ENCODE measurements at places on chromosomes 1 and 21. TPM values are rescaled to one million over a fixed set of nuclear protein-coding genes. Genes with fewer than 3 reads are reported as not detected.

- DNase-seq, result no peak
- H3K27ac ChIP-seq, result no peak overlapping the region
- peaks cover 11% of the 10 kb centered on the region for H3K36me3 ChIP-seq
- no peaks in the 10 kb centered on the region for H3K27me3 ChIP-seq
Measured at GRCh38 chr1:24805534-24806301, 60.5 kb downstream of the CLIC4 start.

- no peak for DNase-seq
- no peak overlapping the region for H3K4me3 ChIP-seq
- peak overlapping the region; percentile 27 for H3K27ac ChIP-seq
- peaks cover 7% of the 10 kb centered on the region for H3K4me1 ChIP-seq
- no peaks in the 10 kb centered on the region for H3K27me3 ChIP-seq
Measured at GRCh38 chr1:117231748-117232373, 21.1 kb upstream of the VTCN1 start.

DNA sequence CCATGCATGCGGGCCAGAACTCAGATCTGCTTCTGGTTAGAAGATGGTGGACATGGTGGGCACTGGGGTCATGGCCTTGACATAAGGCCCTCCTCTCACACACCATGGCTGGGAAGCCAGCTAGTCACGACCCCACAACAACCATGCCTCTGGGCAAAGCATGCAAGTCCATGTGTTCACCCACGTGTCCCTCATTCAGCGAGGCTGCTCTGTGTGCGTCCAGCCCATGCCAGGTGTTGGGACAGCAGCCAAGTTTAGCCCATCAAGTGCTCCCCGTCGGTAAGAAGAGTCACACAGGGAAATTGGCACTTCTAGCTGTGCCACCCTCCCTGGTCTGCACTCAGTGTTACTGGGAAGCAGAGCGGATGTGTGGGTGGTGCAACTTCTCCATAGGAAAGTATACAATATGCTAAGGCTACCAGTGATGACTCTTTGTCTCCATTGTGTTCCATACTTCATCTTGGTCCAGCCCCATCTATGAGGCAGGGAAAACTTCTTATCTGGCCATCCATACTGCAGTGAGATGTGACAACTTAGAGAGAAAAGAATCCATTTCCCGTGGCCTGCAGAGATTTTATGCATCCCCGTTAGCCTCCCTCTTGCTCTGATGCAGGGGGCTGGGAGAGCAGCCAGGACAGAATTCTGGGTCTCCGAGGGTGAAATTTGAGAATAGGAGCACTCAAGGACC lies 198.0 kb downstream of the GRIK3 start:
- no peak for DNase-seq
- peaks cover 25% of the 10 kb centered on the region for H3K27me3 ChIP-seq
- H3K4me3 ChIP-seq, result no peak overlapping the region
- H3K27ac ChIP-seq, result no peak overlapping the region
- peaks cover 21% of the 10 kb centered on the region for H3K4me1 ChIP-seq
- no peaks in the 10 kb centered on the region for H3K36me3 ChIP-seq

DNA sequence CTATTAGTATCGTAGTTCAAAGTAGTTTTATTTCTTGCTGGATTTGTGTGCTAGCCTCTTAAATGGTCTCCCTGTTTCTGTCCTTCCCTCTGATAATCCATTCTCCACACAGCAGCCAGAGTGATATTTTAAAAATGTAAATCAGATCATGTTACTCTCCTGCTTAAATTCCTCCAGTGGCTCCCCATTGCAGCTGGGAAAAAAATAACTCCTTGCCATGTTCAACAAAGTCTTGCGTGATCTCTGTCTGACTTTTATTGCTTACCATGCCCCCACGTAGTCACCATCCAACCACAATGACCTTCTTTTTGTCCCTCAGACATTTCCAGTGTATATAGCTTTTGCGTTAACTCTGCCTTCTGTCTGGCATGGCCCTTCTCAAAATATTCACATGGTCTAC lies 178.8 kb downstream of the FGGY start:
- H3K4me1 ChIP-seq, result peaks cover 10% of the 10 kb centered on the region
- H3K27me3 ChIP-seq, result no peaks in the 10 kb centered on the region
- no peak overlapping the region for H3K27ac ChIP-seq
- no peak overlapping the region for H3K4me3 ChIP-seq
- peaks cover 16% of the 10 kb centered on the region for H3K36me3 ChIP-seq
- no peak for DNase-seq

GRCh38 chr1:6619045-6619444 lies 5.5 kb downstream of the PHF13 start:
- peaks cover 9% of the 10 kb centered on the region for H3K4me1 ChIP-seq
- no peak overlapping the region for H3K27ac ChIP-seq
- no peaks in the 10 kb centered on the region for H3K27me3 ChIP-seq

DNA sequence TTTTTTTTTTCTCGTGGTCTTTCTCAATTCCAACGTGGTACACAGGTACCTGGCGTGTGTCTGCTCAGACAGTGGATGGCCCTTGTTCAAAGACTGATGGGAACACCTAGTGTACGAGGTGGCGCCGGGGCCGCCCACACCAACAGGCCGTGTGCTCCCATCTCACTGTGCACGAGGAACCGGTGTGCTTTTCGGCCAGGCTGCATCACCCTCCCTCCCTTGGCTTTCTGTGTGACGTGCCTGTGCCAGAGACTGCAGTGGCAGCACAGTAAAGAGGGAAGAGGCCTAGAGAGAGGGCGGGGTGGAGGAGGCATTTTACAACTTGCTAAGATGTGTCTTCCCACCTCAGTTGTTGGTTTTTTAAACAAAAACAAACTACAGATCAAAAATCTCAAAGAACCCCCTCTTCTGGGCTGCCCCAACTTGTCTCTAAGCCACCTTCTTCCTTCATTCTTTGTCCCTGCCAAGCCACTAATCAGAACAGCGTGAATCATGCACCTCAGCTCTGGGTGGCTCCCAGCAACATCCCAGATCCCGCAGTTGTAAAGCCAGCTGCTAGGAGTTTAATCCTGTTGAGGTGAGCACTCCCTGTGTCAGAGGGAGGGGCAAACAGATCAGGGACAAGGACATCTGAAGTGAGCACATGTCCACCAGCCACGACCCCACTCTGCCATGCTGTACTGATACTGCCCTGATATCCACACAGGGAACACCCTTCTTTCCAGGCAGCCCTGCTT lies 20.7 kb downstream of the IRF2BP2 start:
- H3K27me3 ChIP-seq, result no peaks in the 10 kb centered on the region
- H3K27ac ChIP-seq, result no peak overlapping the region
- H3K4me3 ChIP-seq, result no peak overlapping the region
- H3K36me3 ChIP-seq, result no peaks in the 10 kb centered on the region

DNA sequence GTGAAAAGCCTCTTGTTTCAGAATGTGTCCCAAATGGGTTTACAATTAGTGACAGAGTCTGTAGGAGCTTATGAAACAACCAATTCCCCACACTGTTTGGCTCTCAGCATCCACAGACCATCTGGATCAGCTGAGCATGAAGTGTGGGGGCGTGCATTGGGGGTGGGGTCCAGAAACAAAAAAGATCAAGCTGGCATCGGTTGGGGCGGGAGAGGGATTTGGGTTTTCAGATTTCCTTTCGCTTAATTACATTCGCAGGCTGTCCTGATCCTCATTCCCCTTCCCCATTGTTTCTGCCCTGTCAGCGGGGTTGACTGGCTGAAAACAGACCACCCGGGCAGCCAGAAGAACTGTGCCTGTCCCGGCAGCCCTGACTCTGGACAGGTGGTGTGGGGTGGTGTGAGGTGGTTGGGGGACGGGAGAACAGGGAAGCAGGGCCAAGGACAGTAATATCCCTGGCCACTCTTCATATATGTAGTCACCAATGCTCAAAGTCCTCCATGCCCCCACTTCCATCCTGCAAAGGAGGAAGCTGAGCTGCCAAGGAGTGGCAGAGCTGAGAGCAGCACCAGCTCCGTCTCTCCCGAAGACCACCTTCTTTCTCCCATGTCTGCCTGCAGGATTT lies 92.0 kb downstream of the IER5 start:
- peaks cover 26% of the 10 kb centered on the region for H3K4me1 ChIP-seq
- peak overlapping the region; percentile 65 for H3K27ac ChIP-seq
- peak overlapping the region; percentile 59 for H3K4me3 ChIP-seq
- peak; percentile 59 for DNase-seq

DNA sequence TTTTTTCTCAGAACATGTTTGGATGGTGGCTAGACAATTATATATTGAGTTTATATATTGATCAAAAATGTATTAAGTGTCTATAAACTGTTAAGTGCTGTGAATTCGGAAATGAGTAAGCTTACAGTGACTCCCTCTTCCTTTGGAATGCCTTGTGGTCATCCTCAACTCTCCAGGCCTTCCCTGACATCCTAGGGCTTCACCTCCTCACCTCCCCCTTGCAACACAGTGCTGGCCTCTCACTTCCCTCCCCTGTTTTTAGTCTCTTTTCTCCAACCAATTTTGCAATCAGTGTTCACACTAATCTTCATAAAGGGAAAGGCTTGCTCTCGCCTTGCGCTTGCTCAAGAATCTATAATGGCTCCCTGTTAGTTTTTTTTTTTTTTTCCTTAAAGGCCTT lies 95.1 kb upstream of the C1orf21 start:
- H3K27me3 ChIP-seq, result peaks cover 3% of the 10 kb centered on the region
- H3K27ac ChIP-seq, result no peak overlapping the region
- H3K4me1 ChIP-seq, result peaks cover 4% of the 10 kb centered on the region
- H3K4me3 ChIP-seq, result no peak overlapping the region

GRCh38 chr21:45341779-45342178 lies 54.1 kb upstream of the POFUT2 start:
- DNase-seq, result no peak
- H3K36me3 ChIP-seq, result no peaks in the 10 kb centered on the region
- H3K4me1 ChIP-seq, result peaks cover 11% of the 10 kb centered on the region

GRCh38 chr1:220573836-220574235 lies 45.9 kb downstream of the MARK1 start:
- no peak for DNase-seq
- peaks cover 5% of the 10 kb centered on the region for H3K4me1 ChIP-seq
- no peaks in the 10 kb centered on the region for H3K27me3 ChIP-seq
- no peak overlapping the region for H3K27ac ChIP-seq
- peaks cover 3% of the 10 kb centered on the region for H3K36me3 ChIP-seq
- H3K4me3 ChIP-seq, result no peak overlapping the region

NR5A2 gene
- total RNA-seq, result 3.5 TPM

NOS1AP gene
- total RNA-seq, result 10.3 TPM

Data from type B pancreatic cell (in vitro differentiated cells).